SK-MEL-5 (cell line): ENCODE measurements at places on chromosomes 1 and 21. TPM values are rescaled to one million over a fixed set of nuclear protein-coding genes. Genes with fewer than 3 reads are reported as not detected.

TSNAX gene
- 90.8 and 97.2 TPM in 2 replicates for total RNA-seq

CA6 gene
- total RNA-seq: 0.26 and 0.53 TPM in 2 replicates

SYT11 gene
- 1.9 and 2.2 TPM in 2 replicates for total RNA-seq

SLC44A3 gene
- total RNA-seq: 15.0 and 17.7 TPM in 2 replicates

- no peak for DNase-seq
These were observed 2.7 kb downstream of the PLEKHG5 start for GRCh38 chr1:6488602-6489382.

GRCh38 chr1:58391056-58391455 is 155.5 kb downstream of the OMA1 start:
- DNase-seq: no peak

GRCh38 chr21:44914176-44914874 is 6.4 kb downstream of the ITGB2 start:
- no peak for DNase-seq

DNA sequence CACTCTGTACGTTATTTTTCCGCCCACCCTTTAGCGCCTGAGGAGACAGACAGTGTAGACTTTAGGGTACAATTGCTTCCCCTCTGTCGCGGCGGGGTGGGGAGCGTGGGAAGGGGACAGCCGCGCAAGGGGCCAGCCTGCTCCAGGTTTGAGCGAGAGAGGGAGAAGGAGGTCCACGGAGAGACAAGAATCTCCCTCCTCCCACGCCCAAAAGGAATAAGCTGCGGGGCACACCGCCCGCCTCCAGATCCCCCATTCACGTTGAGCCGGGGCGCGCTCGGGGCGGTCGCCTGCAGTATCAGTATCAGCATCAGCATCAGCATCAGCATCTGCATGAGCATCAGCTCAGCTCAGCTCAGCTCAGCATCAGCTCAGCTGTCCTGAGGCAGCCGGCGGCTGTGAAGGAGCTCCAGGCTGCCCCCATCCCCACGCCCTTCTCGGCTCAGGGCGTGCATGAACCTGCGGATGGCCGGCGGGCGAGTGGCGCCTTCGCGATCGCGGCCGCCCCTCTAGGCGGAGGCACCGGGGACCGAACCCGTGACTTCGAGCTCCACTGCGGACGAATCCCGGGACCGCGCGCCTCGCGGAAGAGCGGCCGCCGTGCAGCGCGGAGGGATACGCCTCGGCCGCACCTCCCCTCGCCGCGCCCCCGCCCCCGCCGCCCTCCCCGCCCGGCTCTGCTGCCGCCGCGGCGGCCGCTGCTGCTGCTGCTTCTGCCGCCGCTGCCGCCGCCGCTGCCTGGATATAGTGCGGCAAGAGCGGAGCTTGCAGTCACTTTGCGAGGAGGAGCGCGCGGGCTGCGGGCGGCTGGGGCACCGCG is at the start of gene NCAM2:
Gene NCAM2, plus strand, starts transcription at position 774 of the 820 bp plus-strand sequence.
- peak; percentile 58 for DNase-seq

- no peak for DNase-seq
These were observed 80.3 kb upstream of the EXO1 start for GRCh38 chr1:241767737-241768136.

DNA sequence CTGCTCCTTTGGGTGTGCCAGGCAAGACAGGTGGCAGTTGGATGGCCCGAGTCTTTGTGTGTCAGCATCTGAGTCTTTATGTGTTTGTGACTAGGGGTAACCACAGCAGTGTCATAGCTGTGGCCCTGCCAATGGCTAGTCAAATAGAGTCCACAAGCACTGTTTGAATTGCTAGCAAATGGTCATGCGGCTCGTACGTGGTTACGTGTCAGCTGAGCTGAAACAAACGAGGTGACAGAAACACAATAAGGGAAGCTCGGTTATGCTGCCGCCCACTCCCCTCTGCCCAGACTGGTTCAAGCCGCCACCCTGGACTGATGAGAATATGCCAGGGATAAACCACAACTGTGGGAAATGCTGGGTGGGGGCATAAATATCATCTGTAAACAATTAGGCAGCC is 174.3 kb upstream of the LMO4 start:
- DNase-seq: peak; percentile 28

DNA sequence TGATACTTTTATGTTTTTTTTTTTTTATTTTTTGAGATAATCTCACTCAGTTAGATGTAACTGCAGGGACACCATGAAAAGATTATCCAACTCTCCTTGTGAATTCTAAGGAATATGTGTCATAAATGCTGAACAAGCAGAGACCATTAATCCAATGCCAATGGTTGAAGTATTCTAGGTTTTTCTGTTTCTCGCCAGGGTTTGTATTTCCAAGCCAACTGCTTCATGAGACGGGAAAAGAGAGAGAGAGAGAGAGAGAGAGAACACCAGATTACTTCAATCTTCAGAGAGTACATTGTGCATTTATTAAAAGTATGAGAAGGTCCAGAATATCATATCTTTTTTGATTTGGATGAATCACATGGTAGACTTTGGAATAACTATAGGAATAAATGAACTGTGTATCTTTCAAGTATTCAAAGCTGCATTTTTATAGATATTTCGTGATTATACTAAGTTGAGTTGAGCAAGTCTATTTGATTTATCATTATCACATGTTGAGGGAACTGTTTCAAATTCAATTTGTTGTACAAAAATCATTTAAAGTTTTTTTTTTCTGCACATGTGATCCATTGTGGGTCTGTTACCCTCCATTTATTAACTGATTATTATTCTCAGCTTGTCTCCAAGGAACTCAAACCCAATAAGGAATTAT is 108.4 kb downstream of the PLA2G4A start:
- no peak for DNase-seq

DNA sequence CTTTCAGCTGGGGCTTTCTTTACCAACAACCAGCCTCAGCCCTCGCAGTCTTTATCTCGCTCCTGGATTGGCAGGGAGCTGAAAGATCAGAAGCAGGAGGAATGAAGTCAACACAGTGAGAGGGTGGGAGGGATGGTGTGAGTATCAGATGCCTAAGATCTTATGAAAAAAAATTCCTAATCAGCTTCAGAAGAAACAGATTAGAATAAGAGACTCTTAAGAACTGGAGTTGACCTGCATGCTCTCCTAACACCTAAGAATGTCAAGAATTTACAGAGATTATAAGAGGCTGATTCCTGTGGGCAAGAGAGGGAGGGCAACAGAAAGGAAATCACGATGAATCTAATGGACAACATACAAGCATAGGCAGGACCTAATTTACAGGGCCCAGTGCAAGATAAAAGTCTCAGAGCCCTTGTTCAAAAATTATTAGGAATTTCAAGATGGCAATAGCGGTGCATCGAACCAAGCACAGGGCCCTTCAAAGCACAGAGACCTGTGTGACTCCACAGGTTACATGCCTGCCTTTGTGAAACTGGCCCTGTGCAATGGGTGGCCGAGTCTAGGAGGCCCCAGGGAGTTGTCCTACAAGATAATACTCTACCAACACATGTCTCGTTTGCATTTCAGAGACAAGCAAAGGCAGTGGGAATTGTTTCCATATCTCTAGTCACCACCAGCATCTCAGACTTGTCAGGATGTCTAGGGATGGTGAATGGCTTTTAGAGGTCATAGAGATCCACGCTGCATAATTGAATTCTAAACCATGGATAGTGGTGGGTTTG is 65.3 kb upstream of the PPP2R5A start:
- no peak for DNase-seq

DNA sequence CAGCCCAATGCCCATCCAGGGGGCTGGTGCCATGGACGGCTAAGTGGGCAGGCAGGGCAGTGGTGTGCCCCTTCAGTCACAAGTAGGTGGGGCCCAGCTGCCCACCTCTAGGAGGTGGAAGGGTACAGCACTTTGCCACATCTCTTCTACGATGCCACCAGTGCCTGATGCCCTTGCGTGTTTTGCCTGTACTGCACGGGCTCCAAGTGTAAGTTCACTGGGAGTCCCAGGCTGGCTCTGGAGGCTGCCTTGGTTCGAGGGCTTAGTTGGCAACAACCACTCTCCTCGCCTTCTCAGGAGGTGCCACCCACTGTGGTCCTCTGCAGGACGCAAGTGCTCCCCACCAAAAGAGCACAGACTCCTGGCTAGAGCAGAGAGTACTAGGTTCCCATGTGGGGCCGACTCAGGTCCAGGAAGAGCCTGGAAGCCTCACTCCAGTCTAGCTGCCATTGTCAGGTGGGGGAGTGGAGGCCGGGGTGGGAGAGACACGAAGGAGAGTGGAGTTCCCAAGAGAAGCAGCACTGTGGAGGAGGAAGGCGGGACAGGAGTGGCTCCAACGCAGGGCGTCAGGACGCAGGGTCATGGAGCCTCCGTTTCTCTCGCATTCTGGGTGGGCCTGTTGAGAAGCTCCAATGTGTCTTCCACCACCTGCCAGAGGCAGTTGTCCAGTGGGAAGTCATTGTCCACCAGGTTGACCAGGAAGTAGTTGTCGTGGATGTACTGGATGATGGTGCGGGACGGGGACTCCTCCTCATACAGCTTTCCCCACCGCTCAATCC is 15.5 kb downstream of the MTHFR start:
- DNase-seq: no peak

DNA sequence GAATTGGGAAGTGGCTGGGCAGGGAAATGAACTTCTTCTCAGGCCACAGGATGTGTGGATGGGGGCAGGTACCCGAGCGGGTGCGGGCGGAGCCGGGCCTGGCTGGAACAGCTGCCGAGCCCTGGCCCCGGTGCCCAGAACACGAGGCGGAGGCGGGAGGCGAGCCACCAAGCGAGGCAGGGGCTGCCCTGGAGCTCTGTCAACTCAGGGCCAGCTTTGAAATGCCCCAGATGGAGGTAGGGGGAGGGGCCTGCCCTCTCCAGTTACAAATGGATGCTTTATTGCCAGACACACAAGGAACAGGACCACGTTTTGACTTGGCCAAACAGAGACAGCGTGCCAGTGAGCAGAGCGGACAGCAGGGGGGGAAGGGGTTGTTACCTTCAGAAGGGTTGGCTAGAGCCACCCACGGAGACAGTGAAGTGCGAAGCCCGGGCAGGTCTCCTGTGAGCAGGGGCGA is 240.4 kb downstream of the SDCCAG8 start:
- no peak for DNase-seq

DNA sequence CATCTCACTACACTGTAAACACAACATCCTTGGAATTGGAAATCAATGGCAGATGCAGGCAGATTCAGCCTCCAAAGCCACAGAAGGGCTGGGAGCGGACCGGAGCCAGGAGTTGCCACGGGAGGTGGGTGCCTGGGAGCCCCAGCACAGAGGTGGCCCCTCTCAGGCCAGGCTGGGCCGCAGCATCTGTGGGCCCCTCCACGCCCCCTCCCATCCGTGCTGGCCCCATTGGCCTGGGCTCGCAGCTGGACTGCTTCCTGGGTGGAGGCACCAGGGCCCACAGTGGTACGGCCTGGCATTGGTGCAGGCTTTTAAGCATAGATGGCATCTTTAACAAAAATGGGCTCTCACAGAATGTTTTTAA is 64.2 kb downstream of the SLX9 start:
- DNase-seq: no peak

DNA sequence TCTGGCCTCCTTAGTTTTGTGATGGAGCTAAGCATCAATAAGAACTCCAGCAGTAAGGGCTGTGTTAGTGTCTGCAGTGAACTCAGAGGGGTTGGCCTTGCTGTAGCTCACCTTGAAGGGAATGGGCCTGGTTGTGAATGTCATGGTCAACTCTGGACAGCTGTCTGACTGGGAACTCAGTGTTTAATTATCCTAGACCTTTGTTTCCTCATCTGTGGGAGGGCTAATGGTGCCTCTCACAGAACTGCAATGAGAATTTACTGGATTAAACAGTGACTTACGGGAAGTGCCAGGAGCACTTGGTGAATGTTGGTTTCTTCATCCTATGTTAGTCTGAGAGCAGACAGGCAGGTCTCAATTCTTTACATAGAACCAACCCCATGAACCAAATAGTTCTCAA is 23.7 kb downstream of the HMGCS2 start:
- no peak for DNase-seq

GRCh38 chr1:183551924-183552323 is 38.3 kb downstream of the NCF2 start:
- DNase-seq: no peak

DNA sequence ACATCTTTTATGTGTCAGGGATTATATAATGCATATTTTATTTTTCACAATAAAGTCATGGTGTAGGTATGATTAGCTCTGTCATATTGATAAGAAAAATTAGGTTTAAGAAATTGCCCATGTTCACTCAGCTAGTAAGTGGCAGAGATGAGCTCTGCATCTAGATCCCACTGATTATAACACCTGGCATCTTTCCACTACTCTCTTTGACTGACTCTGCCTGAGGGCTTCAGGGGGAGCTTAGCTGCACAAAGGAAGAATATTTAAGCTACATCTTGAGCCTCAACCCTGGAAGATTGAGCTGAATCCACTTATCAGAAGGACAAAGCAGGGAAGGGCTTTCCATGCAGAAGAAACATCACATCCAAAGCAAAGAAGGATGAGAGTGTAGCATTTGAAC is 190.4 kb downstream of the MIS18A start:
- no peak for DNase-seq

GRCh38 chr1:30616759-30617158 is 106.6 kb downstream of the MATN1 start:
- no peak for DNase-seq

DNA sequence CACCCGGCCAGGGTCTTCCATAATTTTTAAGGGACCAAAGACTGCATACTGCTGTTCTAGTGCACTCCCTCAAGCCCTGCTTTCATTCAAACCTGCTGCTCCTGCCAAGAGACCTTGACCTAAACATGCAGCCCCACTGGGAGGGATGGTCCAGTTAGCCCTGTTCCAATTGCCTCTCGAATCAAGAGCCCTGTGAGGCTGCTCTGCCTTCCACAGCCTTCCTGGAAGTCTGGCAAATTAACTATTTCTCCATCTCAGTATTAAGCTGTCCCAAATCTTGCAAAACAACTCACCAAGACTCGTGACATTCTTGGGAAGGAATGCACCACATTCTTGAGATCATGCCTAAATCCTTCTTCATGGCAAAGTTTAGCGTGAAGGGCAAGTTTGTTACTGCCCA is 231.3 kb downstream of the C1orf94 start:
- no peak for DNase-seq

GRCh38 chr1:159756397-159756796 is 24.4 kb upstream of the DUSP23 start:
- DNase-seq: no peak

GRCh38 chr1:16231331-16232315 is 5.4 kb downstream of the CPLANE2 start:
- no peak for DNase-seq

DNA sequence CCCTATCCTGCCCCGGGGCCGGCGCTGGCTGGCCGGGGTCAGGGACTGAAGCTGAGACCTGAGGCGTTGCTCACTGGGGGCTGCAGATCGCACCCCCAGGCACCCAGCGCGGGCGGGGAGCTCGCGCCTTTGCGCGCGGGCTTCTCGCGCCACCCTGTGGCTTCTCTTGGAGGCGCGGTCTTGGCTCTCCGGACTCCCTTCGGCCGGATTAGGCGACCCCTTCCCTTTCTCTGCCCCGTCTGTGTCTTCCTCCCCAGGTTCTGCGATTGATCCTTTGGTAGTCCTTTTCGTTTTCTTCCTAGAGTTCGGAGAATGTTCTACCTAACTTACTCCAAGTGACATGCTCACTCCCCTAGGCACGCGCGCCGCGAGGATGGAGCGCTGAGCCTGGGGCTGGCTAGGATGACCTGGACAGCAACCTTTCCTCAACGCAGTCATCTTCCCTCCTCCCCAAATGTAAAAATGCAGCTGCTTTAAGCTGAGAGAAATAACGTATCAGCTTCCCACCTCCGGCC is 495 bp upstream of the NTRK1 start:
- peak; percentile 46 for DNase-seq
